ENCODE measurements at places on chromosomes 13 and 19.

DNA sequence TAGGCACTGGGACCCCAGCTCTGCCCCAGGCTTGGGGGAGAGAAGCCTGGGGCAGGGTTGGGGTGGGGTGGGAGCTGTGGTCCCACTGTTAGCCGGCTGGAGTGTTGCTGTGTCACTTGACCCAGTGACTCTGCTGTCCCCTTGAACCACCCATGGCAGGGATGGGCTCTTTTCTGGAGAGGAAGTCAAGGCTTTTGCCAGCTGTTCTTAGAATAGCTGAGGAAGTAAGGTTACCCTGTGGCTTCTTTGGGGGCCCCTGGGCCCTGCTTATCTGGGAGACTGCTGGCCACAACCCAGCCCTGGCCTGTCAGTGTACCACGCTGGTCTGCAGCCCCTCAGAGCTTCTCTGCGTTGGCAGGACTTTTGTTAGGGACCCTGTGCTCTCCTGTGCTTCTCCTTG, 9.1 kb downstream of the PNPLA6 start:
- no peak for DNase-seq

- DNase-seq, result no peak
These were observed 161.4 kb downstream of the PTPRS start for GRCh38 chr19:5179256-5179655.

- DNase-seq, result no peak
These were observed 75.3 kb downstream of the RAB20 start for GRCh38 chr13:110486061-110486715.

- no peak for DNase-seq
These were observed 17.2 kb downstream of the BRD4 start for GRCh38 chr19:15315101-15315500.

DNA sequence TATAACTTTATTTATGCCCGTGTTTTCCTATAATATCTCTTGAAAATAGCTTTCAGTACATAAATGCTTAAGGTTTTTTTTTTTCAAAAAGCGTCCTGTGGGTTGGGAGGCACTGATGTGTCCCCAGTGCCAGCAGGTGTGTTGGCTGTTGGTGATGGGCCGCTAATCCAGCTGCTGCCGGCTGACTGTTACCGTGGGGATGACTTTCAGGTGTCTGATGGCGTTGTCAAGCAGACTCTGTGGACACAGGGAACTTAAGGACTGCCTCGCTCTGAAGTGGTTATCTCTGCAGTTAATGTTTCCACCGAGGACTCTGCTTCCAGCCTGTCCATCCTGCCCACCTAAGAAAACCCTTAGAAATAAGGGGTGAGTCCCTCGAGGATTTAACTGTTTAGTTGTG, 94.5 kb downstream of the ANKRD10 start:
- DNase-seq, result no peak

DNA sequence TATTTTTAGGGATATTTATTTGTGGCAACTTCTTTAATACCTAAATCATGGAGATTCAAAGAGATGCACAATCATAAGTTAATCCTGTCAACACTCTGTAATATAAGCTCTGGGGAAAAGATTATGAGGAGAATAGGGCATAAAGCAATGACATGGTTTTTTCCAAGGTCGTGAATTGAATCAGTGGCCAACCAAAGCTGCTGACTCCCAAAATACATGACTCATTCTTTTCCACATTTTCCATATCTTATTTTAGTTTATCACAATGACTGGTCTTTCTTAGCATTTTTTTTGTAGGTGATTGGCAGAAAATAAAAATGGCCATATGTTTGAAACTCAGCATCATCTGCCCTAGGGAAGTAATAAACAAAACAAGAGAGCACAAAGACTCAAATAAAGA, 28.5 kb upstream of the RBM26 start:
- DNase-seq, result no peak

- DNase-seq, result no peak
These were observed 250.7 kb downstream of the KCTD12 start for GRCh38 chr13:76635232-76636230.

- DNase-seq, result no peak
These were observed 36.2 kb upstream of the GARRE1 start for GRCh38 chr19:34217952-34218817.

GRCh38 chr13:65965501-65965900, 1264.6 kb downstream of the PCDH9 start:
- no peak for DNase-seq

DNA sequence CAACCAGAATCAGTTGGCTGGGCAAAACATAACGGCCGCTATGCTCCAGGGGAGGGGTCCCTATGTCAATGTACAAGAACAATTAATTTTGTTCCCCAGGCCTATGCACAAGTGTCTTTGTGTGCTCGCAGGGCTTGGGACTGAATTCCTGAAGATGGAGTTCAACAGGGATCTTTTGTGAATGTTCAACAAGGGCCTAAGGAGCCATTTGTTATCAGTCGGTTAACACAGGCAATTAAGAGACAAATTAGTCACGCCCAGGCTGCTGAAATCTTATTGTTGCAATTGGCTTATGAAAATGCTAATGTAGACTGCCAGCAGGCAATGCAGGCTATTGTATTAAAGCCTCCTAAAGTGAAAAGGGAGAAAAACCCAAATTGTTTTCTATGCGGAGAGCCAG, 117.5 kb downstream of the ZNF429 start:
- no peak for DNase-seq

DNA sequence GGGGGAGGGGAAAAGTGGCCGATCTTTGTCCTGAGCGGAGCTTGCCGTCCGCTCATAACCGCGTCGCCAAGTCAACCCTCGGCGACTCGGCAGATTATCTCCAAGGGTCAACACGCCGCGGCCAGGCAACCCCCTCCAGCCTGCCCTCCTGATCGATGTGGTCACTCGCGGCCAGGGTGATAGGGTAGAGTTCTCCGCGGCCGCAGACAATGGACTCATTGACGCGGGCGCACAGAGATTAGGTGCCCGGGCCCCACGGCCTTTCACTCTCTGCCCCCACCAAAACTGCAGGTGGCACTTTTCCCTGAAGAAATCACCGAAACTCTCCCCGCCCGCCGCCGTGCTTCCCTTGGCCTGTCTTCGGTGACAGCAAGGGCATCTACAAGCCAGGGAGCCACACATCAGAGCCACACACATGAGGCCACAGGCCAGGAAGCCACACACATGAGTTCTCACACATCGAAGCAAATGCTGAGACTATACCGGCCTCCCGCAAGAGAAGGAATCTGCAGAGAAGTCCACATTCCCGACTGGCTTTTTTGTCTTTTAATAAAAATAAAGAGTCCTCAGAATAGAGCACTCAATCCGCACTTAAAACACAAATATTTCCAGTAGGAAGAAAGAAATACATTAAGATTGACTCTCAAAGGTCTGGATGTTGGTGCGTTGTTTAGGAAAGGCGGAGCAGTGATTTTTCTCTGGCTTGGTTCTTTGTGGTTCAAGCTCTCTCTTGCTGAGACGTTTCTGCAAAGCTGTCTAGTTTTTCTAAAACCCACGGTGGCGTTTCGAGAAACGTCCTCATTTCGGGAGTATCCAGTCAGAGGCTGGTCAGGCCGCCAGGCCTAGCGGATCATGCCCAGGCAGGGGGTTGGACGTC, 1.5 kb upstream of the PDX1 start:
- no peak for DNase-seq

DNA sequence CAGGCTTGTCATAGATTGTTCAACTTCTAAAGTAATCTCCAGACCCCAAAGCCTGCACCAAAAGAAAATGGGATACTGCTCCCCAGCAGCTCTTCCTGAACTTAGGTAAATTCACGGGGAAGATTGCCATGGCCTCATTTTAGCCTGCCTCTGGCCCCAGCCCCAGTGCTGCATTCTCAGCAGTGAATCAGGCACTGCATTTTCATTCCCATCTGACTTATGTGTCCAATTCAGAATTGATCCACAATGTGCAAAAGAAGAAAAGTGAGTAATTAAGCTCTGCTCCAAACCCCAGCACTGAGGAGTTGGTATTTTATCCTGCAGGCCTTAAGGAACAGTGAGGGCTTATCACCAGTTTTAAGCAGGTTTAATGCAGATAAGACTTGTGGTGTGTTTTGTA, 176.4 kb downstream of the KCTD12 start:
- DNase-seq, result no peak

DNA sequence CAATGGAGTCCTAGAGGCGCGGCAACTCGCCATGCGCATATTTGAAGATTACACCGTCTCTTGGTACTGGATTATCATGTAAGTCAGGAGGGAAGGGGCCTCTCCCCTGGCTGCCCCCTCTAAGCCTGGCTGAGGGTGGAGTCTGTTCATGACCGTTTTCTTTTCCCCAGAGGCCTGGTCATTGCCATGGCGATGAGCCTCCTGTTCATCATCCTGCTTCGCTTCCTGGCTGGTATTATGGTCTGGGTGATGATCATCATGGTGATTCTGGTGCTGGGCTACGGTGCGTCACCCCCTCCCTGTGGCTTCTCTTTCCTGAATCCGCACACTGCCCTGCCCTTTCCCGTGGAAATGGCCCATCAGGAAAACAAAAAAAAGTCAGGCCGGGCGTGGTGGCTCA, 6.5 kb downstream of the SLC44A2 start:
- DNase-seq, result no peak
